HepG2 (cell line): ENCODE measurements at places on chromosomes 3 and 15.

DNA sequence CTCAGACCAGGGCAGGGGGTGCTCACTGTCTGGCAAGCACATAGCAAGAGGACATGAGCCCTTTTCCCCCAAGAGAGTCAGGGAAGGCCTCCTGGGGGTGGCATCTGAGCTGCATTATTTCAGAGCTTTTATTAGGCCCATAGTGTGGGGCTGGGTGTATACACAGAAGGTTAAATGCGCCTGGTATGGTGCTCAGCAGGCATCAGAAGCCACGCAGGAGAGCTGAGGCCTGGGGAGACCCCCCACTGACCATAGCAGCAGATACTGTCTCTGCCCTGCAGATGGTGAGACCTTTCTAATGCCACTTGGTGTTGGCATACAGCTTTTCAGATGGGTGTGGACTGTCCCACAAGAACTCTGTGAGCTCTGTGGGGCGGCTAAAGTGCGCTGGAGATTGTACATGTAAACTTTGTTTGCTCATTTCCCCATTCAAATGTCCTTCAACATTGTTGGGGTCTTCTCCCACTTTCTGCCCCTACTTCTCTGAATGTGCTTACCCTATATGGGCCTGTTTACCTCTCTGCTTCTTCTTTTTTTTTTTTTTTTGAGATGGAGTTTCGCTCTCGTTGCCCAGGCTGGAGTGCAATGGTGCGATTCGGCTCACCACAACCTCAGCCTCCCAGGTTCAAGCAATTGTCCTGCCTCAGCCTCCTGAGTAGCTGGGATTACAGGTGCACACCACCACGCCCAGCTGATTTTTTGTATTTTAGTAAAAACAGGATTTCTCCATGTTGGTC, 62.2 kb downstream of the CDC25A start:
- DNase-seq, result no peak

DNA sequence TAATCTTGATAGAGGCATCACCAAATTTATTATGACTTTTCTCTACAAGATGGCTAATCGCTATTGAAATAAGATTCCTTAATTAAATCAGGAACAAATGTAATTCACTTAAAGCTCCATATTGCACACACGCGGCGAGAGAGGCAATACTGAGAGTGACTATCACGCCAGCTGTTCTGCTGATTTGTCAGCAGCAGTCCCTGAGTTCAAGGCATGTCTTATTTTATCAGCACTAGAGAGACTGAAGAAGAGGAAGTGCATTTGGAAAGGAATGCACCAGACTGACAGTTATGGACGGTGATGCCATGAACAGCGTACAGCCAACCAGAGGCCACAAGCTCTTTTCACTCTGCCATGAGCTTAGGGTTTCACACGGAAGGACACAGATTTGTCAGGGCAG, 83.6 kb upstream of the SLCO3A1 start:
- no peak for DNase-seq

GRCh38 chr3:110774496-110775265, 296.9 kb upstream of the NECTIN3 start:
- no peak for DNase-seq

GRCh38 chr3:121552379-121552778, 6.6 kb upstream of the POLQ start:
- DNase-seq, result no peak

GRCh38 chr3:194137008-194137505, 1.1 kb downstream of the HES1 start:
- DNase-seq, result peak; percentile 14

DNA sequence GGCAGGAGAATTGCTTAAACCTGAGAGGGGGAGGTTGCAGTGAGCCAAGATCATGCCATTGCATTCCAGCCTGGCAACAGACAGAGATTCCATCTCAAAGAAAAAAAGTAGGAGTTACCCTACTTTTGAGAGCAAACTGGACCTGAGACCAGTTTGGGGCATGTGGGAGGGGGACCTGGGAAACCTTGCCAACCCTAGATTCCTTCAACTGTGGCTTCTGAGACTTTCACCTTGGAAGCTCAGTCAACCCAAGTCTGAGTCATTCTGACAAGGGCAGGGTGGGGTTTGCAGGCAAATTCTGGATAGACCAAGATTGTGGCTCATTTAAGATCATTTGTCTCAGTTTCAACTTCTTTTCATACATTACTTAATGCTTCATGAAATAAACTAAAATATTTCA, 23.8 kb upstream of the SIAH2 start:
- DNase-seq, result no peak

- no peak for DNase-seq
These were observed 1052.8 kb downstream of the NAALADL2 start for GRCh38 chr3:175911937-175912336.

DNA sequence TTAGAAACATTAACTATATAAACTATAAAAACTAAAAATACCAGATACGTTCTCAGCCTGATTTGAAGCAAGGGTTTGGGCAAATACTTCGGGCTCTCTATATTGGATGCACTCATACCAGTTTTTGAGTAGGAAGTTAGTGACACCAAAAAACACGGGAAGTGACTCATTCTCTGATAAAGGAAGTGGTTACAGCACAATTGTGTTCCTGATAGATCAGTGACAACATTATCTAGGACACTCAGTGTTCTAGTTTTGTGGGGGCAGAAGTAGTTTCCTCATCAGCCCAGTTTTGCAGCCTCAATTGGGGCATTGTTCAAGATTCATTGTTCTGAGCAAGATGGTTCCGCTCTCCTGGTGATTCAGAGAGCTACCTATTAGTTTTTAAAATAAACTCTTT, 469.6 kb upstream of the DPPA4 start:
- DNase-seq, result peak; percentile 5

GRCh38 chr3:47475029-47475569, 642 bp downstream of the SCAP start:
- peak; percentile 25 for DNase-seq

DNA sequence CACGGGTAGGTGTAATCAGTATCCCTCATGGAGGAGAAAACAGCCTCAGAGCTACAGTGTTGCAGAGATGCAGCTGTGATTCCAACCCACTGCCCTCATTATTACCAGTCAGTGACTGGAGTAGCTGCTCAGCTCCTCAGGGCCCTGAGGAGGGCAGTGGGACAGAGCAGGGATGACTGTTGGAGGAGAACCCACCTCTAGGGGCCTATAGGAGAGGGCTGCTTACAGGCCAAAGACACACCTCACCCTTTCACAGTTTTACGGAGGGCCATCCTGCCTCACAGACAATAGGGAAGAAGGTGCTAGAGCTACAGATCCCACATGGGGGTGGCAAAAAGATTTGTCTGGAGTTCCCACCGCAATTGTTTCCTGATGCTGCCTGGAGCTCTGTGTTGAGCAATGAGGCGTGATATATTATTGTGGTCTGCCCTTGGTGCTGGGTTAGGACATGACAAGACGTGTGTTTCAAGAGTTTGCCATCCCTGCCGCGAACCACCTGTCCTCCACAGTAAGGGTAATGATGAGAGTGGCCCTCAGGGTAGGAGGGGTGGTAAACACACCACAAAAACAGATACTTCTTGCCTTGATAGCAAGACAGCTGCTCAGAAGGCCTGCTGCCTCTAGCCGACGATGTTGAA, 140.5 kb upstream of the TPM1 start:
- DNase-seq, result no peak

DNA sequence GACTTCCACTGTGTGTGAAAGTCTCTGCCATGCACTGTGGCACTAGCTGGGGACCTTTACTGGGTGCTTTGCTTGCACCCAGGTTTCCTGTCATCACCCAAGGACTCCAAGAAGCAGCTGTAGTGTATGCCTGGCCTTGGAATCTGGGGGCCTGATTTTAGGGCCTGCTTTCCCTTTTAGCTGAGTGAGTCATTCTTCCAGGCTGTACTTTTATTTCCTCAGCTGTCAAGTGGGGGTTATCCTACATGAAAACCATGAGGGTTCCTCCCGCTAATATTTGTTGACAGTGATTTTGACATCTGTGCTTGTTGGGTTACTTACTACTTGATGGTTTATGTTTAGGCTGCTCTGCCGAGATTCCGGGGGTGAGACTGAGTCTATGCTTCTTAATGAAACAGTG, 18.5 kb downstream of the GORASP1 start:
- DNase-seq, result no peak

- no peak for DNase-seq
These were observed 35.1 kb downstream of the CYFIP1 start for GRCh38 chr15:22945071-22945470.

GRCh38 chr3:50095352-50095998, 6.8 kb downstream of the RBM5 start:
- no peak for DNase-seq

DNA sequence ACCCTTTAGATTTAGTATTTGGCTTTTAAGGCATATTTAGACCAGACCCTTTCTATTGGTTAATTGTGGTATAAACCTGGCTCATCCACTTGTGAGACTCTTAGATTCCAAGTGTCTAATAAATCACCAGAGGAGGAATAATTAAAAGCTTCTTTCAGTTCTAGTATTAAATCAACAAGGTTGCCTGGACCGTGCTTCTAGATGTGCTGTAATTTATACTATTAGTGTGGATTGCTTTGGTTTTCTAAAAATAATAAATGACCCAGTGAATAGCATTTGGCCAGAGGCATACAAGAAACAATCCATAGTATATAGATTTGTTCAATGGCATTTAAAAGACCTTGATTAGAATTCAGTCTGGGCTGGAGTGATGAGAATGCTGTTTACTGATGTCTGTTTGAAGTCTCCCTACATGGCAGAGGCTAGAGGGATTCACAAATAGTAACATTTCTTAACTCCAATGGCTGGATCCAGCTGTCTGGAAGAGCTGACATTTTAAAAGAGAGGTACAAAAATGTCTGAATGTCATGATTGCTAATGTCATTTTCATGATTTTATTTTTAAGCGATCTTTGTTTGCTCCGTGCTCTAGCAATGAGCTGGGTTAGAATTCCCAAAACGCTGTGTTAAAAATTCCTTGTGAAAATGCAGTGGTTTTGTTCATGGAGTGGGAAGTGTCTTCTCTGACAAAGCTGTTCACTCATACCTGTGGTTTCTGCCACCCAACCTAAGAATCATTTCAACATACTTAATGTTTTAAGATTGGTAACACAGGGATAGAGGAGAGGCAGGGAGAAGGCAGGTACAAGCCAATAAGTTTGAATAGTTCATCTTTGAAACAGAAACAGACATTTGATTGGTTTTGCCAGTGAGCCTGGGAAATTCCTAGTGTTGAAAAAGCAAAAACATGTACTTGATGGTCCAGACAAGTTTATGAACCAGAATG, 89.9 kb downstream of the RBMS3 start:
- DNase-seq, result no peak

- no peak for DNase-seq
These were observed 14.5 kb downstream of the SLC6A20 start for GRCh38 chr3:45781841-45782240.

- peak; percentile 77 for DNase-seq
These were observed 126.7 kb upstream of the PHLDB2 start for GRCh38 chr3:111732252-111732879.

DNA sequence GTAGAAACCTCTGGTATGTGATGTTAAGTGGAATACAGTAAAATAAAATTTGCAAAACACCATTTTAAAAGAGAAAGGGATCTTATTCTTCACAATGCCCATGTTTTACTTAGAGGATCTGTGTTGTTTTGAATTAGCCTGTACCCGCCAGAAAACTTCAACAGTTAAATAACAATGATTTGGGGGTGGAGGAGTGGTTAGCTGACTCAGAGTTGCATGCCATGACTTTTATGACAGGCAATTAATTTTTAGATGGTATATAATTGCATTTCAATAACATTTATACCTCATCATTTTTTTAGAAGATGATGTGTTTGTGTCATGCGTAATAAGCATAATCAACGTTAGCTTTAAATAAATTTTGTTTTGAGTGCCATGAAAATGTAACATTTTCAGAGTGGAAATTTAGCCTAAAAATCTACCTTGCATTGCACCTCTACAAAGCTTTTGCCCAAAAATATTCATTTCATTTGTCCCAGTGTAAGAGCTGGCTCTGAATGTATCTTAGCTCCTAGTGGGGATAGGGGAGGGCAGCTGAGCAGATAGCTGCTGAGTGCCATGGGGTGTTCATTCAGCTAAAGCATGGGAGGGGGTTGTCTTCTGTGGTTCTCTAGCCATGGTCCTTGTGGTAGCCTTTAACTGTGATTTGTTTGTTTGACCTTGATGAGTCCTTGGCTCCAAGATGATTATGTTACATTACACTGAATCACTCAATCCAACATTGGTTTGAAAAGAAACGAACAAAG, 379.8 kb downstream of the LPP start:
- no peak for DNase-seq

- DNase-seq, result no peak
These were observed 546.8 kb upstream of the EPHA6 start for GRCh38 chr3:96267577-96267976.

GRCh38 chr3:125179143-125179883, 33.2 kb downstream of the SLC12A8 start:
- no peak for DNase-seq

DNA sequence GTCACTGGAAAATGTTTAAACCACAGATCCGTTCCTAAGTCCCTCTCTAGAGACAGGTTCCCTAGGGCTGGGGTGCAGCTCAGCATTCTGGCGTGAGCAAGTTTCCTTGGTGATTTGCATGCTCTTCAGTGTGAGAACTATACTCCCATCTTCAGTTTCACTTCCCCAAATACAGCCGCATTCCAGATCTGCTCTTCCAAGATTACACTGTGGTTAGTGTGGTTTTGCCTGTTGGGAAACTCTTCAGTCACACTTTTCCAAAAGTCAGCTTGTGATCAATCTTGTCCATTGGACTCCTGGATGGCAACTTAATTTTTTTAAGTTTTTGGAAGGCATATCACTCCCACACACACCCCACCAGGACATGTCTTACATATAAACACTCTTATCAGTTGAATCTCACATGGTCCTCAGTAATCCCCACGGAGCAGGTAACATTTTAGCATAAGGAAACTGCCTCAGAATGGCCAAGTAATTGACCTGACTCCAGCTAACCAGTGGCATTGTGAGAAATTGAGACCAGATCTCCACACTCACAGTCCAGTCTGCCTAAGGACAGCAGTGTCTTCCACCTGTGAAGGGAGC, 33.5 kb upstream of the PTPN23 start:
- DNase-seq, result no peak

DNA sequence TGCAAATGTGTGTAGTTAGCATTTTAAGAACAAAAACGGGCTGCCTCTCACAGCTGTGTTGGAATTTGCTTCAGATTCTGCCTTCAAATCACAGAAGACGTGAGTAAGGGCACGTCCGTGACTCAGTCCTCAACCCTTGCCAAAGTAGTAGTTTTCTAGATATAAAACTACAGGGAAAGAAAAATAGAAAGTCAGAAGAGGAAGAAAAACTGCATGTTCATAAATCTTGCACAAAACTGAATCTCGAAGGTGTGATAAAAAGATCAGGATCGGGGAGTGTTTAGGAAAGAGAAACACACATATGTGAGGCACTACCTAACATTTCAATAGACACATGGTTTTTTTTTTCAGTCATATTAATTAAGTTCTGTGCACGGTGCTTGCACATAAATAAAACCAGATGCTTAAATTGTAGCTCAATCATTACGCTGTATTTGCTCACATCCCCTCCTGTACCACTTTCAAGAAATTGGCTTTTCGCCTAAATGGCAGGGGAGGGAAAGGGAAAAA, 71.7 kb downstream of the P3H2 start:
- no peak for DNase-seq

- DNase-seq, result no peak
These were observed 42.3 kb downstream of the MAP3K13 start for GRCh38 chr3:185405243-185405642.

- no peak for DNase-seq
These were observed 25.9 kb upstream of the KIF23 start for GRCh38 chr15:69388260-69388705.
